Fibroblast of skin of right quadriceps (primary cell): ENCODE measurements at places on chromosomes 5 and 9.

DNA sequence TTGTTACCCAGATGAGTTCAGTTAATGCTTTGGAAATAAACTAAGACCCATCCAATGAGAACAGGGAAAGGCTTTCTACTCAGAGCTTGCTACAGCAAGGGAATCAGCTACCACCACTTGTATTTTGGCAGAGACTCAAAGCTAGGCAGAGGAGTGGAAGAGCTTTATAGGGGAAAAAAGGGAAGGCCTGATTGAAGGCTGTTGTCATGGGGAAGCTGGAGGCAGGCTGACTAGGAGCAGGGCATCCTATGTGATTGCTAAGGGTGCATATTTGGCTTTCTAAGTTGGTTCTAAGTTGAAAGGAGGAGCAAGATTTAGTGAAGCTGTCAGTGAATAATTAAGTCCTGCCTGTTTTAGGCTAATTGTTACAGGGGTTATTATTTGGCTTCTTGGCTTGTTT is 115.5 kb downstream of the PTTG1 start:
- DNase-seq: no peak

DNA sequence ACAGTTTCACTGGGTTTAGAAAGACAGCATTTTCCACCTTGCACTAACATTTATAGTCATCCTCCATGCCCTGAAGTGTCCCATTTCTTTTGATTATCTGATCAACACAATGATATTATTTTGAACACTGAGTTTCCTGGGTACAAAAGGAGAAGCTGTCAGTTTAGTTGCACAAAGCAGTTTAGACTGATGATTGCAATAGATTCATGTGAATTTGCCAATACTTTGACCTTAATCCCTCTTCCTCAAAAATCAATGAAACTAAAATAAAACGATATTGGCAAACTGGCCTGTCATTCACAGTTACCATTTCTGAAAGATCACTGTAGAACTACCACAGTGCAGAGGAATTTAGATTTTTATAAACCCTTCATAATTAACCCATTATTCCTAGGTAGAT is 34.2 kb upstream of the RASGRF2 start:
- DNase-seq: no peak

DNA sequence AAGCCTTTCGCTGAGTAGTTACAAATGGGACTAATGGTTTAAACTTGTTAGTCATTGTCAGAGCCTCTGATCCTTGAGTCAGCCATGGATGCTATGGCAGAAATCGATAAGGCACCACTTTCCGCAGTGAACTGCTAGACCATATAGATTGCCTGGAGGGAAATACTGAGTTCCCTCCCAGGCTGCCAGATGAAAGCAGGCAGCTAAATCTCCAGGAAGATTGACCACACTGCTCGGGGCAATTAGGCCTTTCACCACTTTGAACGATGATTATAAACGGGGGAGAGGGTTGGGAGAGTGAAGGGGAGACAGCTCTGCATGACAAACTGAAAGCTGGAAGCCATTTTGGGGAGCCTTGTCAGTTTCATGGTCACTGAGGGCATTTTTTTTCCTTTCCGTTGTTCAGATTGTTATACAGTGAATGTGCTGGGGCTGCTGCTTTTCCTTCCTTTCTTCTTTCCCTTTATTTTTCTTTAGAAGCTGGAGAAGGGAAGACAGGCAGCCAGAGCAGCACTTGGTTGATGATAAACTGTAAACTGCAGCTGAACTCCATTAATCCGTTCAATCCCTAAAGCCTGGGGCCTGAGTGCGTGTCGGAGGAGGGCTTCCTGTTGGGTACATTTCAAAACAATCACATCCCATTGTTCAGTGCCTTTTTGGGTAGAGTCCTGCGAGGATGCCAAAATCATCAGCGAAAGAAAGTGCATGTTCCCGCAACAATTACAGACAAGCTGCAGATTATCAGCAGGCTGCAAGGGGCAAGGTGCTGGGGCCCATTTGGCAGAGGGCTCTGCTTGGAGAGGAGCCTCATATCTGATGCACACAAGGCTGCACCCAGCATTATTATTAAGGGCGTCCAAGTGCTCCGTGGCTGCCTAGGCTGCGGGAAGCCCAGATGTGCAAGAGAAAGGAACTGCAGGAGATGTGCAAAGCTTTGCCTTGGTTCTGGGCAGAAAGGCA is 308.4 kb downstream of the PSAT1 start:
- no peak for DNase-seq

- no peak for DNase-seq
Measured at GRCh38 chr5:16350816-16351215, 114.8 kb downstream of the ZNF622 start.

DNA sequence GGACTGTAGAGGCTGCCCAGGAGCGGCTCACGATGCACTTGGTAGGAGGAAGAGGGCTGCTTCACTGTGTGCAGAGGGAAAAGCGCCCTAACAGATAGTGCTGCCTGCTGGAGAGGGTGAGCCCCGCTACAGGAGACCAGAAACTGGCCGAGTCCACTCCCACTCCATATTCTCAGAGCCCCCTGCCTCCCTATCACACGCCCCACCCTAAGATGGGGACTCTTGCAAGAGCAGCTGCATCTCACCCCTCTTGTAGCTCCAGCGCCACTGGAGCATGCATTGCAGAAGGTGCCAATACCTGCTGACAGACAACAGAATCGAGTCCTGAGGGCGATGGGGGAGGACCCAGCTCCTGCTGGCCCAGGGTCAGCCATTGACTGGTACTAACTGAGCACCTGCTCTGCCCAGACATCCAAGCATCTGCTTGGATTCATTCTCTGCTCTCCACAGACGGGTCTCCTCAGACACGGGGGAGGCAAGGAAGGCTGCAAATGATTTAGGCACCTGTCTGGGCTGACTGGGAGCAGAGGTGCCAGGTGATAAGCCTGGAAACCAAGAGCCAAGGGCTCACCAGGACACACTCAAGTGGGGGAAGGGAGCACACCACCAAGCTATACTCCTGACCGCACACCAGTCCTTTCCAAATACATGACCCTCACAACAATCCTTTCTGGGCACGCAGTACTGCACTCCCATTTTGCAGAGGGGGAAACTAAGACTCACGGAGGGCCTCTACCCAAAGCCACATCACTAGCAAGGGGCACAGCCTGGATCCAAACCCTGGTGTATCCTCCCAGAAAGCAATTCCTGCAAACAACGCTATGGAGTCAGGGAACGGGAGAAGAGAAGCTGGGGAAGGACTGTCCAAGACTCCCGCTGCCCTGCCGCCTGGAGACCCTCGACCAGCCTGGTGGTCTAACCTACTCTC is 1.6 kb downstream of the BICD2 start:
- no peak for DNase-seq

DNA sequence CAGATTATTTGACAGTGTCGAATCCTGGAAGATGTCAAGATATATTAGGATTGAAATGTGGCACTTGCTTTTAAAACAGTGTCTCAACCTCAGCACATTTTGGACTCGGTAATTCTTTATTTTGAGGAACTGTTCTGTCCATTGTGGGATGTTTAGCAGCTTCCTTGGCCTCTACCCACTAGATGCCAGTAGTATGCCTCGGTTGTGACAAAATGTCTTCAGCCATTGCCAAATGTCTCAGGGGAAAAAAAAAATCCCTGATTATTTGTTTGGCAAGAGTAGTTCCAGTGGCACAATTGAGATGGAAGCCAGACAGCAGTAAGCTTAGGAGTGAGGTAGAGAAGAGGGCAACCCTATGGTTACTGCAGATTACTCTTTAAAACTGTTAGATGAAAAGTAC is 694.5 kb upstream of the RIOK2 start:
- DNase-seq: no peak

DNA sequence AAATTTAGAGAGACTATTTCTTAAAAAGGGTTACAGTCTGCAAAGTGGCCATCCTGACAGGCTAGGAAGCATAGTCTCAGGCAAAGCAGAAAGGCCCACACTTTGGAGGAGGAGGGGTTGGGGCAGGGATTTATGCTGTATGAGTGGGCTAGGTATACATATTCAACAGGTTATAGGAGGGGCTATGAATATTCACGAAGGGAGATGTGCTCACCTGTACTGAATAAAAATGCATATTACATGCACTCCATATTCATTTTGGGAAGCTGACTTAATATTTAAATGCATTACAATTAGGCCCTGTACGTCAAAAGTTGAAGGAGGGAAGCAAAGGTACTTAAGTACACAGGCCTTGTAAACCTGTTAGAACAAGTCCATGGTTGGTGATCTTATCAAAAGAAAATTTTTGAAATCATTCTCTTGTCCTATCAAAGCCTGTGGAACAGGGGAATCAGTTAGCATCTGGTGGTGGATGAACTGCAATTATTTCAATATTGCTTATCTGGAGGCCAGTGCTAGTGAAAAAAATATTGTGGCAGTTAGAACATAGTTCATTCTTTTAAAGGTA is 1.6 kb downstream of the CENPP start:
- DNase-seq: no peak

GRCh38 chr5:57878301-57878722 is 395.7 kb upstream of the ACTBL2 start:
- DNase-seq: no peak

GRCh38 chr5:62684310-62684709 is 105.7 kb downstream of the LRRC70 start:
- no peak for DNase-seq

DNA sequence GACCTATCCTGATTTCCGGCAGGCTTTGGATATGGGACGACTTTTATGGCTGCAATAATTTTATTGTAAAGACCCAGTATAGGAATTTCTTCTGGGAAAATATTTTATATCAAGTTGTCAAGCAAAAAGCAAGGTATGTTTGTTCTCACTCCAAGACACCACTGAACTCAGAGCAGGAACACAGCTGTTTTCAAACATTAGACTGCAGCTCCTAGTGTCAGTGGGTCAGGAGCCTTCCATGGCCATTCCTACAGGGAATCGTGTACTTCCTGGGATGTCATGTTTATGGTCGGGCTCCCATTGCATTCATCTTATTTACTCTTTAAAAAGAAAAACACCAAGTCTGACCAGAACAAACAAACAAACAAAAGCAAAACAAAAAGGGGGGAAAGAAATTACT is 225.3 kb downstream of the TSSK1B start:
- no peak for DNase-seq

DNA sequence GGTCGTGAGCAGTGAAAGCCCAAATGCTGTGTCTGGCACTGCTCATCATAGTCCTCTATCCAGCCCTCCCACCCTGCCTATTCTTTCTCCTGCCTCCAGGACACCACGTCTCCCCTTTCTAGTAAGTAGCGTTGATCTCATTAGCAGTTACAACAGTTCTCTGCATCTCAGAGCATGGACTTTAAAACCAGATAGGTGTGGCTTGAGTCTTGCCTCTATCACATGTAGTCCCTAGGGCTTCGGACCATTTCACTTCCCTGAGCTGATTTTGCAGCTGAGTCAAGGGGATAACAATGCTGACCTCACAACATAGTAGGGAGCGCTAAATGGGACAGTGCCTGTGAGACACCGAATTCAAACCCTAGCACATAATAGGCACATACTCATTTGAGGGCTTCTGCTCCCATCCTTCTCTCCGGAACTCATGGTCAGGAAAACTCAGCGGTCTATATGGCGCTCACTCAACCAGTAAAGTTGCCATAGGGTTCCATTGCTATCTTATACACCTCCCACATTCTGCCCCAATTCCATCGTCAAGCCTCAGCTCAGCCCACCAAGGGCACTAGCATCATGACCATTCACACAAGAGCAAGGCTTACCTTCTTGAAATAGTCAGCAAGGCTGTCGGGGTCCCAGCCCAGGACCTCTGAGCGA is 515 bp downstream of the LCP2 start:
- no peak for DNase-seq

GRCh38 chr5:32388432-32389129 is 56.0 kb downstream of the ZFR start:
- DNase-seq: peak; percentile 15

DNA sequence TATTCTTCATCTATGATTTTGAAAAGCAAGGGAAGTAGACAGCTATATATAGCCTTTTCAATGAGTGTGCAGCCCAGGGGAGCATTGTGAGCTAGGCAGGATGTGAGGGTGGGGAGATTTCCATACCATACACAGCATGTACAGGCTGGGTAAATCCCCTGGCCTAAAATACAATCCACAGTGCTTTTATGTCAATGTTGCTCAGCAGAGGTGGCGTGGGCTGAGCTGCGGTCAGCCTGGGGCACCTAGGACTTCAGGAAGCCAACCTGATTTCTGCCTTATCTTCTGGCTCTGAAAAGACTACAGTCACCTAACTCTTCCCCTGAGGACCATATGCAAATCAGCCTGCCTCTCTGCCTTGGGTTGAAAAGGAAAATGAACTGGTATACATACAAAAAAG is 6.3 kb upstream of the GARIN3 start:
- peak; percentile 3 for DNase-seq

- no peak for DNase-seq
Measured at GRCh38 chr5:132826424-132827082, 3.9 kb downstream of the SHROOM1 start.

- DNase-seq: no peak
Measured at GRCh38 chr9:109797509-109797908, 17.5 kb downstream of the PALM2AKAP2 start.

DNA sequence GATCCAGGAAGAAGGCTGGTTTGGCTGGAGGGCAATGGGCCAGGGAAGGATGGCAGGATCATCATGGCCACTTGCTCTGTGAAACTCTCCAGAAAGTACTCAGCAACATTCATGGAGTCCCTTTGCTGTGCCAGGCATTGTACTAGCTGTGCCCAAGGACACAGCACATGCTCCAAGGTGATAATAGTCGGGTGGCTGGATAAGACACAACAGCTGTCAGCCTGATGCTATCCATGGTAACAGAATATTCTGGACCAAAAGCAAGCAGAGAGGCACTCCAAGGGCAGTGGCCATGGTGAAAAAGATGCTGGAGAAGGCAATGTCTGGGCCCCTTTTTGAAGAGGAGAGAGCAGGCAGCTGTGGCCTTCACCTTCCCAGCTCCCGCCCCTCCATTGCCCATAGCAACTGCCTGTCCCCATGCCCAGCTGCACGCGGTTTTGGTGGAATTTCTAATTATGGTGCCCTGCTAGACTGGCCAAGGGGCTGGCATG is 113.8 kb upstream of the CPEB4 start:
- no peak for DNase-seq

- DNase-seq: no peak
Measured at GRCh38 chr5:149517461-149518122, 33.6 kb downstream of the CSNK1A1 start.

- no peak for DNase-seq
Measured at GRCh38 chr9:84598921-84599636, 70.5 kb upstream of the NTRK2 start.

DNA sequence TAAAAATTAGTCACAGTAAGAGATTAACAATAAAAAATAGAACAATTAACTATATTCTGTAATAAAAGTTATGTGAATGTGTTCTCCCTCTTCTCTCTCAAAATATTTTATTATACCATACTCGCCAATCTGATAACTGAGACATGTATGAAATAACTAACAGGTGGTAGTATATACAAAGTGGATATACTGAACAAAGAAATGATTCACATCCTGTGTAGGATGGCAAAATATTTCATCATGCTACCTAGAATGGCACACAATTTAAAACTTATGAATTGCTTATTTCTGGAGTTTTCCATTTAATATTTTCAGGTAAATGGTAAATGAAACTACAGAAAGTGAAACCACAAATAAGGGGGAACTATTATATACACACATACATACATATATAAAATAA is 152.5 kb downstream of the RNF180 start:
- no peak for DNase-seq

- DNase-seq: no peak
Measured at GRCh38 chr5:178340187-178340586, 107.6 kb upstream of the PHYKPL start.

GRCh38 chr5:54611290-54611951 is 93.9 kb downstream of the SNX18 start:
- peak; percentile 59 for DNase-seq

GRCh38 chr5:106796081-106796480 is 874.7 kb downstream of the EFNA5 start:
- DNase-seq: no peak

- no peak for DNase-seq
Measured at GRCh38 chr5:112626715-112627114, 111.0 kb upstream of the APC start.
